ENCODE measurements at places on chromosomes 13 and 19.

DNA sequence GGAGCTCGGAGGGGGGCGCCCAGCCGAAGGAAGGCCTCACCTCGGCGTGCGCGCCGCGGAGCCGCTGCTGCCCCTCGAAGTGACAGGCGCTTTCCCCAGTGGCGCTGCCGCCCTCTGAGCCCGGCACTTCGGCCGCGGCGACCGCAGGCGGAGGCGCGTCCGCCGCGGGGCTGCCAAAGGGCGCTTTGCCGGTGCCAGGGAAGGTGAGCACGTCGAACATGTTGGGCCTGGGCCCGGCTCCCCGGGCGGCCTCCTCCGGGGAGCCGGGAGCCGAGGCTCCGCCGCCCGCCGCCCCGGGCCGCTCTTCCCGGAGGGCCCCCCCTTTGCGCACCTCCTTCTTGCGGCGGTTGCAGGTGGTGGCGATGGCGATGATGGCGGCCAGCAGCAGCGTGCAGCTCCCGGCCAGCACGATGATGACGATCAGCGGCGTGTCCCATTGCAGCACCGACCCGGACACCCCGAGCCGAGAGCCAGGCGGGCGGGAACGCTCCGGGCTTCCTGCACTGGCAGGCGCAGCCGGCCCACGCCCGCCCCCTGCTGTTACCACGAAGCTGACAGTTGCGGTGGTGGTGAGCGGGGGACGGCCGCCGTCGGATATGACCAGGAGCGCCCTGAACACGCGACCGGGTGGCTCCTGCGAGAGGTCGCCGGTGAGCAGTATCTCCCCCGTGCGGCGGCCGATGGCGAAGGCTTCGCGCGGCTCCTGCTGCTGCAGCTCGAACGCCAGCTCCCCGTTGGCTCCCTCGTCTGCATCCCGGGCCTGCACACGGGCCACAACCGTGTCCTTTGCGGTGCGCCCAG, 2.5 kb downstream of the PCDH8 start:
- peaks cover 39% of the 10 kb centered on the region for H3K4me1 ChIP-seq
- H3K27ac ChIP-seq = no peak overlapping the region
- H3K27me3 ChIP-seq = peaks cover 94% of the 10 kb centered on the region
- no peak for DNase-seq

- no peak overlapping the region for H3K27ac ChIP-seq
- no peak for DNase-seq
- H3K27me3 ChIP-seq = peaks cover 3% of the 10 kb centered on the region
- no peak overlapping the region for H3K4me3 ChIP-seq
These were observed 15.2 kb downstream of the CCNA1 start for GRCh38 chr13:36447501-36447900.

DNA sequence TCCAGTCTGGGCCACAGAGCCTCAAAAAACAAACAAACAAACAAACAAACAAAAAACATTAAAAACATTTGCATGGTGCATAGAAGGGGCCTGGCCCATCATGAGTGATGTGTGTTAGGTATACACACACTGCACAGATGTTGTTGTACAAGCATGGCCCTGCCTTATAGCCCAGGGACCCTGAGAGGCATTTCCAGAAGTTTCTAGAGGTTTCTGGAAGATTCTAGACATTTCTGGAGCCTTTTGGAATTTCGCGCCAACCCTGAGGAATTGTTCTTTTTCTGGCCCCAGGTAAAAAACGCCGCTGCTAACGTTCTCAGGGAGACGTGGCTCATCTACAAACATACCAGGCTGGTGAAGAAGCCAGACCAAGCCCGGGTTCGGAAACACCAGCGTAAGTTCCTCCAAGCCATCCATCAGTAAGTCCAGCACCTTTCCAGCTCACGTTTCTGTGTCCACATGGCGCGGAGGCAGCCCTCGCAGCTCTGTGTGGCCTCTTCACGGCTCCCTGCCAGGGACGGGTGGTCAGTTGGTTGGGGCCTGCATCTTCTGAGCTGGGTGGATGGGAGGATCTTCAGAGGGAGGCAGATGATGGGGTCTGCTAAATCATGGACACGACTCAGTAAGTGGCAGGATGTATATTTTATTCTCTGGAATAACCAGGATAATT, 18.4 kb upstream of the ARRDC2 start:
- H3K36me3 ChIP-seq = no peaks in the 10 kb centered on the region
- H3K4me3 ChIP-seq = no peak overlapping the region
- no peaks in the 10 kb centered on the region for H3K4me1 ChIP-seq
- no peak overlapping the region for H3K27ac ChIP-seq
- H3K27me3 ChIP-seq = peaks cover 3% of the 10 kb centered on the region

DNA sequence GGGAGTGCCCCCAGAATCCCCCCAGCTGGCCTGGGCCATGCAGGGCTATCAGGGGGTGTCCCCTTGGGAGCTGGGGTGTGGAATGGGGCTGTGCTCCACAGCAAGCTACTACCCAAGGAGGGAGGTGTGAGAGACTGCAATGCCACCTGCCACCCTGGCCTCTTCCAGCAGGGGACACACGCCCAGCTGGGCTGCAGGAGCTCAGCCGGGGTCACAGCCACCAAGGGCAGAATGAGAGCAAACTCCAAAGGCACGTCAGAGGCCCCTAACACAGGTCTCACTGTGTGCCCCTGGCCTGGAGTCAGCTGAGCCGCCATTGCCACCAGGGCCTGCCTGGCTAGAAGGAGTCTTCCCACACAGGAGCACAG, 55.5 kb downstream of the MLLT1 start:
- H3K4me1 ChIP-seq = peaks cover 55% of the 10 kb centered on the region
- no peaks in the 10 kb centered on the region for H3K27me3 ChIP-seq
- no peak for DNase-seq

GRCh38 chr19:47713046-47714021, at the start of gene EHD2:
TSS of gene EHD2 (plus strand) at chr19:47713422. CDS start at chr19:47716613, 3,191 bp downstream.
- peaks cover 50% of the 10 kb centered on the region for H3K4me1 ChIP-seq
- no peak for DNase-seq
- peaks cover 15% of the 10 kb centered on the region for H3K36me3 ChIP-seq
- H3K27me3 ChIP-seq = no peaks in the 10 kb centered on the region
- H3K4me3 ChIP-seq = peak within 1 kb of the TSS; percentile 77

DNA sequence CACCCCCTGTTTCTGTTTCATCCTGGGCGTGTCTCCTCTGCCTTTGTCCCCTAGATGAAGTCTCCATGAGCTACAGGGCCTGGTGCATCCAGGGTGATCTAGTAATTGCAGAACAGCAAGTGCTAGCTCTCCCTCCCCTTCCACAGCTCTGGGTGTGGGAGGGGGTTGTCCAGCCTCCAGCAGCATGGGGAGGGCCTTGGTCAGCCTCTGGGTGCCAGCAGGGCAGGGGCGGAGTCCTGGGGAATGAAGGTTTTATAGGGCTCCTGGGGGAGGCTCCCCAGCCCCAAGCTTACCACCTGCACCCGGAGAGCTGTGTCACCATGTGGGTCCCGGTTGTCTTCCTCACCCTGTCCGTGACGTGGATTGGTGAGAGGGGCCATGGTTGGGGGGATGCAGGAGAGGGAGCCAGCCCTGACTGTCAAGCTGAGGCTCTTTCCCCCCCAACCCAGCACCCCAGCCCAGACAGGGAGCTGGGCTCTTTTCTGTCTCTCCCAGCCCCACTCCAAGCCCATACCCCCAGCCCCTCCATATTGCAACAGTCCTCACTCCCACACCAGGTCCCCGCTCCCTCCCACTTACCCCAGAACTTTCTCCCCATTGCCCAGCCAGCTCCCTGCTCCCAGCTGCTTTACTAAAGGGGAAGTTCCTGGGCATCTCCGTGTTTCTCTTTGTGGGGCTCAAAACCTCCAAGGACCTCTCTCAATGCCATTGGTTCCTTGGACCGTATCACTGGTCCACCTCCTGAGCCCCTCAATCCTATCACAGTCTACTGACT, at the start of gene KLK3:
TSS of gene KLK3 (plus strand) at position 280 of the 775 bp plus-strand sequence. CDS start at position 321, 41 bp downstream.
- H3K27me3 ChIP-seq = peaks cover 67% of the 10 kb centered on the region
- H3K36me3 ChIP-seq = no peaks in the 10 kb centered on the region
- no peak within 1 kb of the TSS for H3K27ac ChIP-seq
- H3K4me3 ChIP-seq = no peak within 1 kb of the TSS
- no peak for DNase-seq

Measured in suprapubic skin (tissue), 4 donors.